T-helper 17 cell (primary cell): ENCODE measurements at places on chromosomes 3 and 15. TPM values are rescaled to one million over a fixed set of nuclear protein-coding genes. Genes with fewer than 3 reads are reported as not detected.

The RBPMS2 gene
- 0.52 TPM for total RNA-seq

DNA sequence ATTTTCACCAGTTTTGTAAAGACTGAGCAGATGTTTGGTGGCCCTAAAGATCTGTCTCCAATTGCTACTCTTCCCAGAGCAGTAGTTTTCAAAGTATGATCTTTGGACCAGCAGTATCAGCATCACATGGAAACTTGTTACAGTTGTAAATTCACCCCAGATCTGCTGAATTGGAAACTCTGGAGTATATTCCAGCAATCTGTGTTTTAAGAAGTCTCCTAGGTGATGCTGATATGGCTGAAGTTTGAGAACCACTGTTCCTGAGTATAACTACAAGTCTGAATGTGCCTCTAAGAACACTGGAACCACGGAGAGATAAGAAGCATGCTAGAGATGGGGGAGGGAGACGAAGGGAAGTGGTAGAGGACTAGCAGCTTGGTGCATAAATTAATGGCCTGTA, 45.7 kb downstream of the NUDT16 start:
- no peak for DNase-seq
- H3K4me1 ChIP-seq = no peaks in the 10 kb centered on the region
- peak overlapping the region; percentile 2 for H3K4me3 ChIP-seq
- peaks cover 6% of the 10 kb centered on the region for H3K27me3 ChIP-seq

DNA sequence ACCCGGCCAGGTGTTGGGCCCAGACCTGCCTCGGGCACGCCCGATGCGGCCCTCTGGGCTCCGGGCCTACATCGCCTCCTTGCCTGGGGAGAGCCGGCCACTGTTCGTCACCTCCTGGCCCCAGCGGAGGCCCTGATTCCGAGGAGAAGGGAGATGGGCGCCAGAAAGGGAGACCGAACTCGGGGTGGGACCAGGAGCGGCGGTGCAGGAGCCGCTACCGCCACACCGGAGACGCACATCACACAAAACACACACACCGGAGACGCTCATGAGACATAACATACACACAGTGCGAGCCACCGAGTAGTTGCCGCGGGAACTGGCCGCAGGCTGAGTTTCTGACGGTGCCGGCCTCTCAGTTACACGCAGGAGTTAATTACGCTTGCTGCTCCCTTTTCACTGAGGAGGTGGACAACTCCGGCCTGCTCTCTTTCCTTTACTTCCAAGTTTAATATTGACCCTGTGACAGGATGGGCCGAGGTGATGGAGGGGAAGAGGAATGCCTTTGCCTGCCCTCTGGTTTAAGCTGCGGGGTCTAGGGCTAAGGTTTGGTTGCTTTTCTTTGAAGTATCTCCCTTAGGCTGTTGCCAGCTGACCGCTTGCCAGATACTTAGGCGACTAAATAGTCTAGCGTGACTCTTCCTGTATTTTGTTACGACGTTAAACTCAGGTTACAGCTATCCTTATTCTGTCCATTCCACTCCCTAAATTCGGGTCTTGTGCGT, 570 bp downstream of the PCNP start:
- H3K27me3 ChIP-seq = no peaks in the 10 kb centered on the region
- DNase-seq = no peak
- peaks cover 53% of the 10 kb centered on the region for H3K4me1 ChIP-seq
- peak overlapping the region; percentile 99 for H3K4me3 ChIP-seq

The TUSC2 gene
- total RNA-seq = 18.0 TPM

GRCh38 chr3:138188013-138188730, 1.1 kb downstream of the ARMC8 start:
- H3K36me3 ChIP-seq = peaks cover 2% of the 10 kb centered on the region
- H3K27me3 ChIP-seq = peaks cover 11% of the 10 kb centered on the region
- peaks cover 28% of the 10 kb centered on the region for H3K4me1 ChIP-seq
- DNase-seq = no peak

DNA sequence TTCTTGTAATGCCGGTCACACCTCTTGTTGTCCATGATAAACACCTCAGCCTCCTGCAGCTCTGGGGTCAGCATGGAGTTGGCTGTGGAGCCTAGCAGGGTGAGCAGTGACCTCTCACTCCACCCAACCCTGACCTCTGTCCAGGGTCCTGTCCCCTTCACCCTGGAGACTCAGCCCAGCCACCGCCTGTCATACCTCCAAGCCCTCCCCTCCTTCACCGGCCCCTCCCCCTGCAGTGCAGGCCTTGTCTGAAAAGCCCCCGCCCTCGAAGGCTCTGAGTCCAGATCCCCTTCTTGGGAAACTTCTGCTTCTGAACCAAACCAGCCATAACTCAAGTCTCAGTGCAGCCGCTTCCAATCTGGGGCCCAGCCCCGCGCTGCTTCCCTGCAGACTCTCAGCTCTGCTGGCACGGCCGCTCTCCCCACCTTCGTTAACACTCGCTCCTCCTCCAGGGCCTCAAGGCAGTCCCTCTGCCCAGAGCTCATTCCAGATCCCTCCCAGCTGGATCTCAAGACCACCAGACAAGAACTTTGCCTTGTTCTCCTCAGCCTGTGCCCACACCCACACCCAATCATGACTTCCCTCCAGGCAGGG, 25.4 kb upstream of the PRSS50 start:
- no peaks in the 10 kb centered on the region for H3K4me1 ChIP-seq
- peaks cover 6% of the 10 kb centered on the region for H3K27me3 ChIP-seq

DNA sequence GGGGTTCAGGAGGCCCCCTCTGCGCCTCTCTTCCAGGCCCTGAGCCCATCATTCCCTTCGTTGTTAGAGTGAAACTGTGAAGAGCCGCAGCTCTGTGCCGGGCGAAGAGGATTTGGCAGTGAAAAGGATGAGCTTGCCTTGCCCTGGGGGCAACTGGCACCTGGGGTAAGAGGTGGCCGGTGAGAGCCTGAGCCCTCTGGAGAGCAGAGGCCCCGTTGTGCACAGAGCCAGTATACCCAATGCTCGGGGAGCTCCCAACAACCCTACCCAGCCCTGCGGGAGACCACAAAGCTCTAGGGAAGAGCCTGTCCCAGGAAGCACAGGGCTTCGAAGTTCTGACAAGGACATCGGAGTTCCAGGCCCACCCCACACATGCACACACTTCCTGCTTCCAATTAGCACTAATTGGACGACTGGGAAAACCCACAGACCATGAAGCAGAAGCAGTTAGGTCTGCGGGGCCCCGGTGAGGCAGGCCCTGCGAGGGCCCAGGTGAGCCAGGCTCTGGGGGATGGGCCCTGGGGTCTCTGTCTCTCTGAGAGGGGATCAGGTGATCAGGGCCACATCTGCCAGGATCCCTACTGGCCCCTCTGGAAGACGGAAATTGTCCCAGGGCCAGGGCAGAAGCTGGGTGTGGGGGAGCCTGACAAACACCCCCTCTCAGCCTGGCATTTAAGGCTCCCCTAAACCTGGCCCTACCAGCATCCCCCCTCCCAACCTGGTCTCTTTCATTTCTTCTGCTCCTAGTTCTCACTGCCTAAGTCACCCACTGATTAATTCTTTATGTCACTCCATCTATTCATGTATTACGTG, 27.9 kb upstream of the SFMBT1 start:
- H3K4me1 ChIP-seq = peaks cover 16% of the 10 kb centered on the region
- H3K36me3 ChIP-seq = no peaks in the 10 kb centered on the region
- H3K27ac ChIP-seq = peak overlapping the region; percentile 92
- no peak for DNase-seq
- H3K4me3 ChIP-seq = peak overlapping the region; percentile 93

DNA sequence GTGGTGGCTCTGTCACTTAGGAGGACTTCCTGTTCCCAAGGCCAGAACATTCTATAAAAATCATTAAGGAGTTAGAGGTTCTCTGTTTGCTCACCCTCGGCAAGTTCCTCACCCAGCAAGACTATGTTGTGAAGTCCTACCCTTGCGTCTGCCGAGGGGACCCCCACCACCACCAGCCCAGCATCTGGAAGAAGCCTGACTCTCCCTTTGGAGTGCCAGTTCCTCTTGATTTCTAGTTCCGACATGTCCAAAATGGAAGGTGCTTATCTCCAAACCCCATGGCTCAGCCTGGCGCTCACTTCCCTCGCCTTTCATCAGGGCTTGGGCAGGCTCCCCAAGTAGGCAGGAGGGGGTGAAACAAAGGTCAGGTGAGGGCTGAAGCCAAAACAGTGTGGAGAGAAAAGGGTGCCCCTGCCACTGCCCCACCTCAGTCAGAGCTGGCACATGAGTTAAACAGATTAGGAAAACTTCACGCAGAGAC, 41.0 kb downstream of the BHLHE40 start:
- peak overlapping the region; percentile 98 for H3K27ac ChIP-seq
- peaks cover 57% of the 10 kb centered on the region for H3K4me1 ChIP-seq
- H3K4me3 ChIP-seq = no peak overlapping the region
- no peaks in the 10 kb centered on the region for H3K27me3 ChIP-seq
- no peaks in the 10 kb centered on the region for H3K36me3 ChIP-seq

DNA sequence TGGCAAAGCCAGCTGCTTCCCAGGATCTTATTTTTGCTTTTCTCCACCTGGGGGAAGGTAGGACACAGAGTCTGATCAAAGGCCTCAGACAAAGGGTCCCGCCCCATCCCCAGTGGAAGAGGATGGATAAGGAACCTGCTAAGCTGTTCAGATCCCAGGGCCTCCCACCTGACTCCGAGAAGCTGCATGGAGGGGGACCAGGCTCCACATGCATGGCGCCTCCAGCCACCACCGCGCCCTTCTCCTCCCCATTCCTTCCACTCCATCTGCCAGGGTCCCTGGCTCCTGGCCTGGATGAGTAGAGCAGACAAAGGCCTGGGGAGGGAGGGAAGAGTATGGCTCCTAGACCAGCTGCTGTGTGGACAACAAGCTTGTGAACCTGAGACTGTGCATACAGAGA, 20.0 kb upstream of the CRABP1 start:
- H3K4me3 ChIP-seq = no peak overlapping the region
- H3K27ac ChIP-seq = no peak overlapping the region
- H3K36me3 ChIP-seq = no peaks in the 10 kb centered on the region
- H3K4me1 ChIP-seq = no peaks in the 10 kb centered on the region
- peaks cover 14% of the 10 kb centered on the region for H3K27me3 ChIP-seq
- DNase-seq = no peak

GRCh38 chr3:196837819-196838420, 29.8 kb upstream of the SENP5 start:
- H3K27ac ChIP-seq = no peak overlapping the region
- H3K4me3 ChIP-seq = no peak overlapping the region
- peaks cover 3% of the 10 kb centered on the region for H3K4me1 ChIP-seq
- no peaks in the 10 kb centered on the region for H3K27me3 ChIP-seq
- DNase-seq = peak; percentile 50
- no peaks in the 10 kb centered on the region for H3K36me3 ChIP-seq

GRCh38 chr3:53174346-53175250, 13.6 kb downstream of the PRKCD start:
- peaks cover 11% of the 10 kb centered on the region for H3K36me3 ChIP-seq
- peaks cover 37% of the 10 kb centered on the region for H3K4me1 ChIP-seq
- H3K27ac ChIP-seq = peak overlapping the region; percentile 72
- no peak for DNase-seq
- no peak overlapping the region for H3K4me3 ChIP-seq

GRCh38 chr15:63022181-63022580, 20.4 kb upstream of the TPM1 start:
- H3K27ac ChIP-seq = peak overlapping the region; percentile 34
- H3K36me3 ChIP-seq = no peaks in the 10 kb centered on the region
- H3K4me3 ChIP-seq = no peak overlapping the region
- no peaks in the 10 kb centered on the region for H3K4me1 ChIP-seq
- DNase-seq = no peak
- H3K27me3 ChIP-seq = peaks cover 22% of the 10 kb centered on the region

GRCh38 chr3:172522871-172523818, at the start of gene TNFSF10:
TNFSF10 (minus strand) TSS chr3:172523430; CDS start chr3:172523384, 46 bp downstream.
- peak; percentile 29 for DNase-seq
- no peaks in the 10 kb centered on the region for H3K36me3 ChIP-seq
- H3K4me3 ChIP-seq = peak within 1 kb of the TSS; percentile 95
- no peaks in the 10 kb centered on the region for H3K27me3 ChIP-seq
- peaks cover 43% of the 10 kb centered on the region for H3K4me1 ChIP-seq

The FRMD5 gene
- not detected for total RNA-seq

GRCh38 chr3:64467255-64467944, 220.4 kb downstream of the ADAMTS9 start:
- DNase-seq = no peak
- peaks cover 56% of the 10 kb centered on the region for H3K27me3 ChIP-seq
- peaks cover 1% of the 10 kb centered on the region for H3K4me1 ChIP-seq
- H3K4me3 ChIP-seq = no peak overlapping the region
- no peak overlapping the region for H3K27ac ChIP-seq
- H3K36me3 ChIP-seq = no peaks in the 10 kb centered on the region

GRCh38 chr3:56792193-56792592, 9.6 kb downstream of the ARHGEF3 start:
- H3K4me1 ChIP-seq = peaks cover 67% of the 10 kb centered on the region
- DNase-seq = no peak
- no peaks in the 10 kb centered on the region for H3K36me3 ChIP-seq
- no peaks in the 10 kb centered on the region for H3K27me3 ChIP-seq

The SERPINI2 gene
- total RNA-seq = not detected

DNA sequence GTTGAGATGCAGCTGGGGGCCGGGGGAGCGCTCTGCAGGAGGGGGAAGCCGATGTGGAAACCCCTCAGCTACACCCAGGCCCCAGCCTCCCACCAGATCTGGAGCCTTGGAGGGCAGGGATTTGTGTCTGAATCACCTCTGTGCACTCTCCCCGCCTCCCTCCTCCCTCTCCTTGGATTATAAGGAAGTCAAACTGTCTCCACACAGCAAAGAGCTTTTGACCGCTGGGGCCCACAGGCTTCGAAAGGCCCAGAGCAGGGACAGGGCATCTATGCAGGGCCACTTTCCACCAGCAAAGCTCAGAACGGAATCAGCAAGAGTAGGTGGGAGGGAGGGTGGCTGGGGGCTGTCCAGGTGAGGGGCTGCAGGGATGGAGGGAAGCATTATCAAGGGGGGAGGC, 68.9 kb downstream of the IQSEC1 start:
- peaks cover 63% of the 10 kb centered on the region for H3K4me1 ChIP-seq
- H3K4me3 ChIP-seq = peak overlapping the region; percentile 43
- peak overlapping the region; percentile 93 for H3K27ac ChIP-seq
- no peaks in the 10 kb centered on the region for H3K27me3 ChIP-seq

The CHRD gene
- not detected for total RNA-seq

The WNT7A gene
- 14.5 TPM for total RNA-seq

DNA sequence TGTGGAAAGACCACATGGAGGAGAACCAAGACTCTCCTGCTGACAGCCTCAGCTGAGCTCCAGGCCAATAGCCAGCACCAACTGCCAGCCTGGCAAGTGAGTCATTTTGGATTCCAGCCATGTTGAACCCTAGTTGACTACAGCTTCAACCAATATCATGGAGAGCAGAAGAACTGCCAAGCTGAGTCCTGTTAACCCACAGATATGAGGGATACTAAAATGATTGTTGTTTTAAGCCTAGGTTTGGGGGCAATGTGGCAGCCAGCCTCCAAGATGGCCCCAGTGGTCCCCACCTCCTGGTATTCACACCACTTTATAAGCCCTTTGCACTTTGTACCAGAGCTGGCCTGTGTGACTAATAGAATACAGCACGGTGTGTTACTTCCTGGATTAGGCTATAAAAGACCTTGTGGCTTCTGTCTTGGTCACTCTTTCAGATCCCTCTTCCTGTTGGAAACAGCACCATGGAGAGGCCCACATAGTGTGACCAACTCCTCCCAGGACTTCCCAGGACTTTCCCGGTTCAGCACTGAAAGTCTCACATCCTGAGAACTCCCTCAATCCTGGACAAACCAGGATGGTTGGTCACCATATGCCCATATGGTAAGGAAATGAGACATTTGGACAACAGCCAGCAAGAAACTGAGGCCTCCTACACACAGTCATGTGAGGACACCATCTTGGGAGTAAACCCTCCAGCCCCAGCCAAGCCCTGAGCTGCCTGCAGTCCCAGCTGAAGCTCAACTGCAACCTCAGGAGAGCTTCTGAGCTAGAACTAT, 32.4 kb upstream of the CDV3 start:
- H3K27me3 ChIP-seq = peaks cover 5% of the 10 kb centered on the region
- no peak overlapping the region for H3K4me3 ChIP-seq
- H3K4me1 ChIP-seq = no peaks in the 10 kb centered on the region
- no peak for DNase-seq

GRCh38 chr3:73727117-73727821, 102.5 kb upstream of the PDZRN3 start:
- H3K27ac ChIP-seq = no peak overlapping the region
- H3K4me1 ChIP-seq = no peaks in the 10 kb centered on the region
- H3K27me3 ChIP-seq = no peaks in the 10 kb centered on the region
